ENCODE measurements at places on chromosomes 3 and 15. TPM values are rescaled to one million over a fixed set of nuclear protein-coding genes. Genes with fewer than 3 reads are reported as not detected.

DNA sequence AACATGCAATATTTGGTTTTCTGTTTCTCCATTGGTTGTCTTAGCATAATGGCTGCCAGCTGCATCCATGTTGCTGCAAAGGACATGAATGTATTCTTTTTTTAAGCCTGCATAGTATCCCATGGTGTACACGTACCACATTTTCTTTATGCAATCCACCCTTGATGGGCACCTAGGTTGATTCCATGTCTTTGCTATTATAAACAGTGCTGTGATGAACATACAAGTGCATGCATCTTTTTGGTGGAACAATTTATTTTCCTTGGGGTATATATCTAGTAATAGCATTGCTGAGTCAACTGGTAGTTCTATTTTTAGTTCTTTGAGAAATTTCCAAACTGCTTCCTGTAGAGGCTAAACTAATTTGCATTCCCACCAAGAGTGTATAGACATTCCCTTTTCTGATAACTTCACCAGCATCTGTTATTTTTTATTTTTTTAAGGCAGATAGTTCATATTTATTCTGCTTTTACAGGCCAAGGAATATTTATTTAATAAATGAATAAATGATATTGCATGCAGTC, 62.4 kb upstream of the NPHP3 start:
- DNase-seq, result no peak

DNA sequence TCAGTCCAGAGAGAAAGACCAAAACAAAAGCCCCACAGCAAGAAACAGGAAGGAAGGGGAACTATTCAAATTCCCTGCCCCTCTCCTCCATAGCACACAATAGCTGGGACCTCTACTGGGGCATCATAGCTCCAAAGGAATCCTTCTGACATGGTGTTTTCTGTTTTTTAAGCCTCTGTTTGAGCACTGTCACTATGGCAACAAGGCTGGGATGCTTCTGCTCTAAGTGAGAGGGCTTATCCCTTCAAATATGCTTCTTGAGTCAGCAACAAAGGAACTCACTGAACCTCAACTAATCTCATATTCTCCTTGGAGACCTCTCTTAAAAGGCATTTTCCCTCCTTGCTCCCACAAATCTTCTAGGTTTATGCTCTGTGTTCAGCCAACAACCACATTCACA, 40.5 kb downstream of the MYLK start:
- no peak for DNase-seq

Gene AHSG
- not detected for total RNA-seq

- no peak for DNase-seq
These were observed 2.6 kb downstream of the CCDC9B start for GRCh38 chr15:40338041-40338657.

Gene MAP1A
- 13.9 TPM for total RNA-seq

DNA sequence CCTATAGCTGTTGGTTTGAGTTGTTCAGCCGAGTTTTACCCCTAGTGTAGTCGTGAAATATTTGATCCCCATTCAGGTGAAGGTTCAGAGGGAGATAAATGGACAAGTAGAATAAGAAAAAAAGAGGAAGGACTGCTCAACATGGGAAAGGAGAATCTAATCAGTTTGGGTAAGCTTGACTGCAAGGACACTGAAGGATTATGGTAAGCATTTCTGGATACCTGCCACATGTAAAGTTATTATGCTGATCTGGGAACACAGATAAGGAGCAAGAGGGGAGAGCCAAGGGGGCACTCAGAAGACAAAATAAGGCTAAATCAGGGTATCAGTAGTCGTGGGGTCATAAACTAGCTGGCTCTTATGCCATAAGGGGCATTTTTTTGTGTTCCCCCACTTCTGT, 49.9 kb downstream of the TFG start:
- DNase-seq, result no peak

Gene CKMT1A
- total RNA-seq, result not detected

Gene IL16
- 0.27 TPM for total RNA-seq

Measured in mesothelial cell of epicardium (in vitro differentiated cells).